ENCODE measurements at places on chromosomes 7 and 10.

DNA sequence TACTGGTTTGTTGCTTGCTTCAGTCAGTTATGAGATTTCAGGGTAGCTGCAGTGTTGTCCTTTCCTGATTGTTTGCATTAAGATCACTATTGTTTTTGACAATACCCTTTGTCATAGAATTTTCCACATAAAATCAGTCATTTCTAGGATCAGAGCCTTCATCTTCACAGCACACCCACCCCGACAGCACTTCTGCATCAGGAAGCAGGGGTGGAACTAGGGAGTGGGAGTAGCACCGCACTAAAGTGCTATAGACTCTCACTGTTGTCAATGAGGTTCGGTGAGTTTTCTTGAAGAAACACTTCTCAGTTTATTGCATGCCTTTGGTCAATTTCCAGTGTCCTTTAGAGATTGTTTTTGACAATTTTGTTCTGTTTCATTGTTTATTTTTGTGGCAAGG is 632.5 kb downstream of the AUTS2 start:
- no peak for DNase-seq

DNA sequence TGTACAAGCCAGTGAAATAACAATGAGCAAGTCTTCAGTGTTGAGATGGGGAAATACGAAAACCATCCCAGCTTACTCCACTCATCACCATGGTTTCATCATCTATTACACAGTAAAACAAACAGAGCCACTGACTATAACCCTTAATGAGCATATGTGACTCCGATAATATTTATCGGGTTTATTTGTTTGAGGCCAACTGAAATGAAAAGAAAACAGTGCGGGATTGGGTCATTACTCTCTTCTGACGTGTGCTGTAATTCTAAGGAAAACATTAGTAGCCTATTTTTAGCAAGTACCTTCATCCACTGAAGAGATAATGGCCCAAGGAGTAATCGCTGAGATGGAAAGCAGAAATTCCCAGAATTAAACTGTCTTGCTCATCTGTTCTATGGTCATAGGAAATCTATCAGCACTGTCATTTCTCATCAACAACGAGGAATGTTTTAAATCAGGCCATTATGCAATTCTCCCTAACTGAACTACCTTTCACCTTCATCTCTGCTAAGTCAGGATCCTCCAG is 716.5 kb downstream of the INHBA start:
- no peak for DNase-seq

- no peak for DNase-seq
Observed at GRCh38 chr7:36916116-36916515, 191.8 kb upstream of the AOAH start.

DNA sequence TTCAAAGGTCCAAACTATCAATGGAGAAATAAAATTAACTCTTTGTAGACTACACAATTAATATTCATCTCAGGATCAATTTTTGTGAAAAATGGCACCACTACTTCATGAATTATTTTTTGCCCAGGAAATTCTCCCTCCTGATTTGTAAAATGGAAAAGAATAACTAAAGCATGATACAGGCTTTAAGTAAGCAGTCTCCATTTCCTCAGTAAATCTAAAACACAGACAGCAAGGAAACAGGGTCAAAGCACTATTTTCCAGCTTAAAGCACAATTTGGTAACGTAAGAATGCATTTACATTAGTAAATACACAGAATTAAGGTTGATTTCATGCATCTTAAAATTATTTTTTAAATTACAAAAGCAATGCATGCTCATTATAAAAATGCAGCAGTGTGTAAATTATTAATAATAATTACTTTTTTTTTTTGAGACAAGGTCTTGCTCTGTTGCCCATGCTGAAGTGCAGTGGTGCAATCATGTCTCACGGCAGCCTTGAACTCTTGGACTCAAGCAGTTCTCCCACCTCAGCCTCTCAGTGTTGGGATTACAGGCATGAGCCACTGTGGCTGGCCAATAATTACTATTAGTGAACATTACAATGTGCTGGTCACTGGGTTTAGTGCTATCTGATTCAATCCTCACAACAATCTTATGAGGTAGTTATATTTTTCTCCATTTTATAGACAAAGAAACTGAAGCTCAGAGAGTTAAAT is 26.1 kb upstream of the VCL start:
- DNase-seq, result no peak

DNA sequence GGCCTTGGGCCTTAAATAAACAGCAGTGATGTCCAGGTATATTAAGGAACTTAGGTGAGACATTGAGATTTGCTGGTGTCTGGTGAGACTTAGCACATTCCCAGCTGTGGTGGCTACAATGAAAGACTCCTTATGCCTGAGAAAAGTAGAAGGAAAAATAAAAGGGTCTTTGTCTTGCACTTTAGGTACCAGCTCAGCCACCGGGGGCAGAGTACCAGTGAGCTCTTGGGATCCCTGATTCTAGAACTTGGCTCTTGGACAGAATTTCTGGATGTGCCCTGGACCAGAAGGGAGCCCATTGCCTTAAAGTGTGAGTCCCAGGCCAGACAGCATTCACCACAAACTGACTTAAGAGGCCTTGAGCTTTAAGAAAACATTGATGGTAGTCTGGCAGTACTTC is 1038.7 kb downstream of the SORCS3 start:
- no peak for DNase-seq

DNA sequence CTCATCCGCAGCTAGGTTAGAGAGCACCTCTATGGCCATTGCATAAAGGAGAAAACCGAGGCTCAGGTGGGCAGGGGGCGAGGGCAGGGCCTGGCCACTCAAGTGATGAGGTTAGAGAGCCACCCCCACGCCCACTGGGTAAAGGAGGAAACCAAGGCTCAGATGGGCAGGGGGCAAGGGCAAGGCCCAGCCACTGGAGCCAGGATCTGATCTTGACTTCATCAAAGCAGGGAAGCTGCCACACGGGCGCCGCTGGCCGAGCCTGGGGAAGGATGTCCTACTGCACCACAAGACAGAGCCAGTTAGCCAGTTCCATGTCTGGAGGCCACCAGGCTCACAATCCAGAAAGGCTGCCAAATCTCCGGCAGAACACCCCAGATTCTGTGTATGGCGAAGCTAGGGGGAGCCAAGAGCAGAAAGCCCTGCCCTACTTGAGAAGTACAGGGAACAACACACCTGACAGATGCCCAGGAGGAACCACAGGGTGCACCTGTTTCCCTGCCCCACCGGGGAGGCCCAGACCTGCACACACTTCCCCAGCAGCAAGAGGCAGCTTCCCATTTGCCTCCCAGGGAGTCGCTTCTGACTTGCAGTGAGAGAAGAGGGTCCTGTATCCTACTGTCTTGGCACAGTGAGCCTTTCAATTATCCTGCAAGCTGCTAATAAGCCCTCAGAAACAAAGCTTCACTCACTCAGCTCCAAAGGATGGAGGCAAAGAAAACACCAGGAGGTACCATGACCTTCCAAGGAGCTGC is 101.9 kb downstream of the TNS3 start:
- DNase-seq, result no peak

- no peak for DNase-seq
Observed at GRCh38 chr10:86918022-86918471, 39.4 kb downstream of the MMRN2 start.

DNA sequence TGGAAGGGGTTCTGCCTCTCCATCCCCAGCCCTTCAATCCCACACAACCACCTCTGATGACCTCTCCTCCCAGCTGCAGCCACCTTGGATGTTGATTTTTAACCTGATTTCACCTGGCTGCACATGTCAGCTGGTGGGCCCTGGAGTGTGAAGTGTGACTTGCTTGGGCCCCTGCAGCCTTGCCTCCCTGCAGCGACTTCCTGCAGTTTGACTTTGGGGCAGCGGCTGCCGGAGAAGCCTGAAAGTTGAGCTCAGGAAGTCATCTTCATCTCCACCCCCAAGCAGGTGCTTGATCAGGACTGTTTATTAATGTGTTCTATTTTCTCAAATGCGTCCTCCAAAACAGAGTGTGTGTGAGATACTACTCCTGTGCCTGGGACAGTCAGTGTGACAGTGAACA is 675.2 kb upstream of the GALNT17 start:
- no peak for DNase-seq

DNA sequence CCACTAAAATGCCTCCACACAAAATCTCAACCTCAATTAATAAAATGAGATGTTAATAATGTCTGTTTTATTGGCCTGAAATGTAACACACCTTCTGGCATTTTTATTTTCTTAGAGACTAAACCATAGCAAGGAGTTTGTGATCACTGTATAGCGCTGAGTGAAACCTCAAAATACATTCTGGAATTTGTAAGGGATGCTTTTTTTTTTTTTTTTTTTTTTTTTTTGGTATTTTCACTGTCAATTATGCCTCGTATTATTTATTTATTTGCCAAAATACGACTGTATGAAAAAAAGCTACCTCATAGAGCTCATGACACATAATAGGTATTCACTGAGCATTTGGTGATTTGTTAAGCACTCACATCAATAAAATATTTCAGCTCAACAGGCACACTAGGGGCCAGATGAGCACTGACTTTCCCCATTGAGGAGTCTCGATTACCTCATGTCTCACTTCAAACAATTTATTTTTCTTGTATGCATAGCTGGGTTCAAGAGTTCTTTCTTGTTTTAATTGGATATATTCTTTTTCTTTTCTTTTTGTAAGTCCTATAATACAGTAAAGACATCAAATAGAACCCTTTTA is 36.5 kb downstream of the SEMA3C start:
- no peak for DNase-seq

GRCh38 chr10:90707657-90708056 is 150.2 kb downstream of the HTR7 start:
- no peak for DNase-seq

GRCh38 chr7:1131471-1132265 is 28.3 kb downstream of the ZFAND2A start:
- DNase-seq, result no peak

GRCh38 chr10:125233726-125234125 is 73.4 kb upstream of the CTBP2 start:
- DNase-seq, result no peak

DNA sequence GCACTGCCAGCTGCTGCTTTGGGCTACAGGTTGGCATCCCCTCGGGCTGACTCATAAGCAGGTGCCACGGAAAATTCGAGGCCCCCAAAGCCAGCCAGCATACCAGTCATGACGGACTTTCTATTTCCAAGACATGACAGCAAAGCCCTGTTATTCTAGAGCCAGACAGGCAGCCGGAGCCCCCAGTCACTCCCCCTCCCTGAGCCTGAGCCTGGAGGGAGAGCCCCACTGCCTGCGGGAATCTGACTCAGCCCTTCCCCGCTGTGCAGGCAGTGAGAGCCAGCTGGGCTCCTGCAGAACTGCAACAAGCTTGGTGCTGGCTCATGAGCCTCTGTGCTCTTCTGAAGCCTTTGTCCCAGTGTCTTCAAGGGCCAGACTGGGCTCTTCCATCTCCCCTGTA is 15.8 kb downstream of the BTBD16 start:
- DNase-seq, result no peak

- no peak for DNase-seq
Observed at GRCh38 chr10:61452151-61452651, 980 bp downstream of the TMEM26 start.

GRCh38 chr7:116315293-116315692 is 105.0 kb downstream of the TES start:
- DNase-seq, result no peak

GRCh38 chr10:34814223-34814912 is 728 bp downstream of the PARD3 start:
- no peak for DNase-seq

DNA sequence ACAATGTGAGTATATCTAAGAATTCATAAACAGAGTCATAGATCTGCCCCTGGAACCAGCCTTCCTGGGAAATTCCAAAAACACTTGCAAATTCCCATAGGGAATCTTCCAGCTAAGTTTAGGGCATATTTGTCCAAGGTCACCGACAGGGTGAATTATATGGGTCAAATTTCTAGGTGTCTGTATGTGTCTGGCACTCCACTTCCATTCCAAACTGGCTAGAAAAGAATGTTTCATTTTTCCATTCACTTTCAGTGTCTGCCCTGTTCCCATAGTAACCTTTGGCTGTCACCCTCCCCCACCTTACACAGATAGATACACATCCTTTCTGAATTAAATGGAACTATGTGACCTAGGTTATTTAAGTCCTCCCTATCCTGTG is 230.9 kb downstream of the CREB5 start:
- DNase-seq, result no peak

DNA sequence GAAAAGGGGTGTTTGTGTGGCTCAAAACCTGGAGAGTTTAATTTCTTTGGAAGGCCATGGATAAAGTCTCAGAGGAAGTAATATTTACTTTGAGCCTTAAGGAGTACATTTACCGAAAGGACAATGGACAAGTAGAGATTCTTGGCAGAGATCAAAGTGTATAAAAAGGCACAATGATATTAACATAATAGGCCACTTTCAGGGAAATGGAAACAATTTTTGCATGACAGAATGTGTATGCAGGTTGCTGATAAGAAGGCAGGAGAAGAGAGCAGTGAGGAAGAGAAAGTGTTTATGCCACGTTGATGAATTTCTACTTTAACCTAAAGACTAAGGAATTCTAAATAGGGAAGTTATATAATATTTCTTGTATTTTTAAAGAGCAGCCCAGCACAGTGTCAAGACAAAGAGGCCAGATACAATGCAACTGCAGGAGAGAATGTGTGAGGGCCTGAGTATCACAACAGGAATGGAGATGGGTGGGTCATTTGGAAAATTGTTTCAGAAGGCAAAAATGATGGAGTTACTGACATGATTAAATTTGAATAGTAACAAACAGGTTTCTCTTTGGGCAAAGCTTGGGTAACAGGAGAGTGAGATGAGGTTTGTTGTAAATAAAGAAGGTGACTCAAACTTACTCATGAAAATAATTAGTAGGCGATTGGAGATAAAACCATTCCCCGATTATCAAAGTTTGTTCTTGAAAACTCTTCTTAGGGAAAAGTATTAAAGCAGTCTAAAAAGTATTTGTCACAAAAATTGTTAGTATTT is 84.1 kb downstream of the THSD7A start:
- no peak for DNase-seq

DNA sequence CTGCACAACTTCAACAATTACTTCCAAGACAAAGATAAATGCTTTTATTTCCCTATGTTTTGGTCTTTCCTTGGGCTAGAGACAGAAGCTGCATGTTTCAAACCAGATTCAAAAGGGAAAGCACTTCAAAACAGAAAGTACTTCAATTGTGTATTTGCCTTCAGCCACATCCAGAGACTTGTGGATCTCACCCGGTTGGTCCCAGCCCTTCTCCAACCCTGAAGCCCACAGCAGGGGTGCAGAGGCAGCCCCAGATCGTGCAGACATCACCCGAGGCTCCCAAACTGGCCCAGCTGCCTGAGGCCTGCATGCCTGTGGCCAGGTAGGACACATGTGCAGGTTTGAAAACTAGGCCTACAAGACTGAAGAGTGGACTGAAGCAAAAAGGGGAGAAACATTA is 80.8 kb downstream of the ALOX5 start:
- no peak for DNase-seq

GRCh38 chr7:81383846-81384245 is 386.0 kb downstream of the HGF start:
- no peak for DNase-seq

DNA sequence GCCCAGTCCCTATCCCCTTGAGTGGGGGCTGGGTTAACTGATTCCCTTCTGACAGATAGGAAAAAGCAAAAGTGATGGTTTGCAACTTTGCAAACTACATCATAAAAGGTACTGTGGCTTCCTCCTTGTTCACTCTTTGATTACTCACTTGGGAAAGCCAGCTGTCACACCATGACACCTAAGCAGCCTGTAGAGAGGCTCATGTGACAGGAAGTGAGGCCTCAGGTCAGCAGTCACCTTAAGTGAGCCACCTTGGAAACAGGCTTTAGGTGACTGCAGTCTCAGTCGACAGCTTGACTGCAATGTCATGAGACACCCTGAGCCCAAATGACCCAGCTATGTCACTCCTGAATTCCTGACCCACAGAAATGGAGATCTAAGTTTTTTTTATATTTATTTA is 4.3 kb upstream of the CHCHD2 start:
- DNase-seq, result no peak
